ENCODE measurements at places on chromosomes 16 and 17.

- no peak for DNase-seq
Observed at GRCh38 chr17:21085707-21086106, 41.1 kb upstream of the DHRS7B start.

GRCh38 chr17:31888124-31888523 lies 13.4 kb downstream of the UTP6 start:
- no peak for DNase-seq

DNA sequence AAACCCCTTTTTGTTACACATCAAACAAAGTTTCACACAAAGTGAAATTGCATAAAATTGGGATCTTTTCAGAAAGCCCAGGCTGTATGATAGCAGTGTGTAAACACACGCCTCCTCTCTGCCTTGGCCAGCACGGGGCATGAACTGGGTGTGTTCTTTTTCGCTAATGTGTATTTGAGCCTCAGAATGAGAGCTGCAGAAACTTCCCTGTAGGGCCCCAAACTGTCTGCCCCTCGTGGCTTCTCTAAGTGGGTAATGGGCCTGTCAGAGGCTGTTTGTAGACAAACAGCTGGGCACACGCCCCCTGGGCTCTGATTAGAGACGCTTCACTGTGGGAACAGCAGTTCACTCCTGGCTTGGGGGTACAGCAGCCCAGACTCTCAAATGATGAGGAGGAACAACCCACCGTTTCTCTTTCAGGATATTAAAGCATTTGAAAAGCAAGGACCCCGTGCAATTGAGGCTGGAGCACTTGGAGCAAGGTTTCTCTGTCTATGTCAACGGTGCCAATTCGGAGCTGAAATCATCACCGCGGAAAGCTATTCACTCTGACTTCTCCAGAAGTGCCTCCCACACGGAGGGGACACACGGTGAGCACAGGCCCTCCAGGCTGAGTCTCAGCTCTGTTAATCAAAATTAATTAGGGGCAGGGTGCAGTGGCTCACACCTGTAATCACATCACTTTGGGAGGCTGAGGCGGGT lies 78.4 kb downstream of the KATNIP start:
- no peak for DNase-seq

GRCh38 chr17:27559506-27560481 lies 71.2 kb upstream of the LGALS9 start:
- DNase-seq, result no peak

- no peak for DNase-seq
Observed at GRCh38 chr16:22424161-22424937, 49.9 kb upstream of the CDR2 start.

- DNase-seq, result no peak
Observed at GRCh38 chr16:70374213-70374612, 27.5 kb downstream of the DDX19A start.

- DNase-seq, result no peak
Observed at GRCh38 chr17:8069587-8069860, 18.0 kb downstream of the ALOX12B start.

- no peak for DNase-seq
Observed at GRCh38 chr17:65370669-65371131, 190.7 kb downstream of the AXIN2 start.

DNA sequence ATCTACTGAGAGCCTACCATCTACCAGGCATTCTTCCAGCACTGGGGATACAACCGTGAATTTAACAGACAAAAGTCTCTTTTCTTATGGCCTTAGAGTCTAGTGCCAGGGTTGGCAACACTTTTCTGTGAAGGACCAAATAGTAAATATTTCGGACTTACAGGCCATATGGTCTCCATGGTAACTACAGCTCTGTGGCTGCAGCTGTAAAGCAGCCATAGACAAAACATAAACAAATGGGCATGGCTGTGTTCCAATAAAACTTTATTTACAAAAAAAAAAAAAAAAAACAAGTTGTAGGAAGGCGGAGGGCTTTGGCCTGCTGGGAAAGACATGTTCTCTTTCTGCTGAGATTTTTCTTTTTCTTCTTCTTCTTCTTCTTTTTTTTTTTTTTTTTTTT lies 98.7 kb downstream of the ABCC12 start:
- DNase-seq, result no peak

GRCh38 chr17:51873302-51873701 lies 285.2 kb downstream of the CA10 start:
- no peak for DNase-seq

- no peak for DNase-seq
Observed at GRCh38 chr17:69918164-69918563, 156.9 kb upstream of the KCNJ16 start.

DNA sequence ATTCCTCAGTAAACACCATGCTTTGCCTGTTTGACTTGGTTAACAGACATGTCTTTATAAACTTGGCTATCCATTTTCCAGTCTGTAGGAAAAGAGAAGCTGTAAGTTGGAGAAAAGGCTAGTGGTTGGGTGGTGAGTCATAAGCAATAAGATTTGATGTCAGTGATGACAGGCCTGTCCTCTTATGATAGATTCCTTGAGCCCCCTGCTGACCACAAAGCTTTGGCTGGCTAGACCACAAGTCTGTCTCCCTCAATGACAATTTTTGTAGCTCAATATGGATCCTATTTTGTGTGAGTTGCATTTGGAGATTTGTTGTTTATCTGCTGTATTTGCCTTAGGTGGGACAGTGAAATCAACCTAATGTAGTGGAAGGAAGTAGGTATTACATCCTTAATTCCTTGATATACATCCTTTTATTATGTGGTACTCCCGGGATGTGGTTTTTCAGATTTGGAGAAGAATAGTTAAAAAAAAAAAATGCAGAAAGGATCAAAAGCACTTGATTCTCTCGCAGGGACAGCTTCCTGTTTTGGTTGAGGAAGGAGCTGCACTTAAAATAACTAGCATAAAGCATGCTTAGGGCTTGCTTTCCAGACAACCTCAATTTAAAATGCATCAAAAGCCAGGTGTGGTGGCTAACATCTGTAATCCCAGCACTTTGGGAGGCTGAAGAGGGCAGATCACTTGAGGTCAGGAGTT lies 67.4 kb downstream of the SIAH1 start:
- no peak for DNase-seq
